SHP77 treated with DMSO at 0.1 percent for 48 hours (cell line): ENCODE measurements at places on chromosomes 2 and 18.

GRCh38 chr2:21866316-21866715, 742.5 kb downstream of the TDRD15 start:
- DNase-seq = no peak

GRCh38 chr18:31268985-31269406, 49.0 kb upstream of the DSG1 start:
- no peak for DNase-seq

- no peak for DNase-seq
Measured at GRCh38 chr2:177714704-177715103, 322.1 kb downstream of the AGPS start.

- DNase-seq = peak; percentile 39
Measured at GRCh38 chr18:58321986-58322385, 278.0 kb downstream of the NEDD4L start.

- DNase-seq = no peak
Measured at GRCh38 chr2:66507673-66508201, 72.8 kb downstream of the MEIS1 start.

DNA sequence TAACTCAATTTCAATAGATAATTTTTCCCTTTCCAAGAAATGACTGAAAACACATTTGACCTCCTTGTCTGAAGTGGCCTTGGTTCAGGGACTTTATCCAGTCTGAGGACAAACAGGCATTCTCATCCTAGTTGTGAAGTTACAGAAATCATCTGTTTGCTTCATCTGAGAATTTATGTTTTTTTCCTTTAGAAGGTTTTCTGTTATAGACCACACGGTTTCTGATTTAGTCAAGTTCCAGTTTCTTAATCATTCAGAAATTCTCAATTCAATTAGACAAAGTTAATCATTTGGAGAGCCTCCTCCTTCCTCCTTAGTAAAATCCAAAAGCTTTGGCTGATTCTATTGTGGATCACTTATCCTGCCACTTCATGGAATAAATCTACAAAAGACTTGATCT, 60.9 kb downstream of the ICOS start:
- DNase-seq = no peak

DNA sequence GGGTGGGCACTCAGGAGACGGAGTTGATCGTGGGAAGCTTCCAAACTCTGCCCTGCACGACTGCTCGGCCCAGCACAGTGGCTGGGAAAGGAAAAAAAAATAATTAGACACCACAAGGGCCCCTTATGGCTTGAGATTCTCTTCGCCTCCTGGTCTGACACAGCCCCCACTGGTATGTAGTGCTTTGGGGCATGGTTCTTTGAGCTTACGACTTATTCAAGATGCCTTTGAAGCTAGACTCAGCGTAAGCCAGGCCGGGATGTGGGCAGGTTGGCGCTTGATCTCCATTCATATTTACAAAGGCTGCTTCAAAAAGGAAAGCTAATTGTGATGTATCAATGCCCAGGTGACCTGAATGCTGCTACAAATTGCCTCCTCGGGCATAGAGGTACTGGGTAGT, 50.5 kb downstream of the CXCR4 start:
- no peak for DNase-seq

DNA sequence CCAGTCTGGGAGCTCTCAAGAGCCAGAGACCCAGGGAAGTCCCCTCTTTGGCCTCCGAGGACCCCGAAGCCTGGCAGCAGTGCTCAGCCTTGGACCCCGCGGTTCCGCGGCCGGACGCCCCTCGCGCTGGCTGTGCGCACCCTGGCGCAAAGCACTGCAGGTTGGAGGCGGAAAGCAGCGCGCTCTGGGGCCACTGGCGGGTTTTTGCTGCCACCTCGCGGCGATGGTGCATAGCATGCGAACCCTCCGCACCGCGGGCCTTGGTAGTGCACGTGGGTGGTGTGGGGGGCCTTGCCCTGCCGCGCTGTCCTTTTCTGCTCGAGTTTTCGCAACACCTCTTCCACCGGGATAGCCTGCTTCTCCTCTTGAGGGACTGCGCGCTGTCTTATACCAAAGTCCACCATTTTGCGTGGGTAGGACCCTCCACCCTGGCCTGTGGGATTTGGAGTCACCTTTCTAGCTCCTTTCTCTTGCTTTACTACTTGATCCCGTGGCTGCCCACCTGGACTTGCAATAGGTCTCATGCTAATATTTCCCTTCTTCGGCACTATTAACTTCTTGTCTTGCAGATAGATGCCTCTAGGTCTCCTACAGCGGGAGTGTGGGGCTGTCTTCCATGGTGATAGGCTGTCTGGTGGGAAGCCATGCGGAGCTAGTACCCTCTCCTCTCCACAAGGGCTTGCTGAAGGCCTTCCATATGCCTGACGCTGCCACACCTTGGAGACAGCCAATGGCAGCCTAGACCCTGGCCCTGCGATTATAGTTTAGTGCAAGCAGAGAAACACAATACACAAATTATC, 14.3 kb downstream of the SIX3 start:
- peak; percentile 49 for DNase-seq

DNA sequence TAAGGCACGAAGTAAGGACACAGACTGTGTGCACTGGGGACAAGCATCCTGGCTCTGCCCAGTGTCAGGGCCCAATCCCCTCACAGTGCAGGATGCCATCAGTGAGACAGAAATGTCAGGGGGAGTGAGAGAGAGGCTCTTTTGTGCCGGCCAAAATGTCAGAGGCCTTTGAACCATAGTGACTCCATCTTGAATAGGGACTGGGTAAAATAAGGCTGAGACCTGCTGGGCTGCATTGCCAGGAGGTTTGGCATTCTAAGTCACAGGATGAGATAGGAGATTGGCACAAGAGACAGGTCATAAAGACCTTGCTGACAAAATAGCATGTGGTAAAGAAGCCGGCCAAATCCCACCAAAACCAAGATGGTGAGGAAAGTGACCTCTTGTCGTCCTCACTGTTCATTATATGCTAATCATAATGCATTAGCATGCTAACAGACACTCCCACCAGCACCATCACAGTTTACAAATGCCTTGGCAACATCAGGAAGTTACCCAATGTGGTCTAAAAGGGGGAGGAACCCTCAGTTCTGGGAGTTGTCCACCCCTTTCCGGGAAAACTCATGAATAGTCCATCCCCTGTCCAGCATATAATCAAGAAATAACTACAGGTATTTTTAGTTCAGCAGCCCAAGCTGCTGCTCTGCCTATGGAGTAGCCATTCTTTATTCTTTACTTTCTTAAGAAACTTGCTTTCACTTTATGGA, 337.4 kb downstream of the LPIN1 start:
- no peak for DNase-seq

DNA sequence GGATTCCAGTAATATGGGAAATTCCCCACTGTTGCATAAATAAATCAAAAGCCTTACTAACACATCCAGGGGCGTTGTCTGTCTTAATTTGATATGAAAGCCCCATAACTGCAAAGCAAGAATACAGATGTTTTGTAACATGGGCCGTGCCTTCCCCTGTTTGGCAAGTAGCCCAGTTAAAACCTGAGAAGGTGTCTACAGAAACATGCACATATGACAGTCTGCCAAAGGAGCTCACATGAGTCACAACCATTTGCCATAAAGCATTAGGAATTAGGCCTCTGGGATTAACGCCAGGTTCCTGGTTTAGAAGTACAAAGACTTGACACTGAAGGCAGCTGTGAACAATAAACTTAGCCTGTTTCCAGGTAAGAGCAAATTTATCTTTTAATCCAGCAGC, 43.1 kb upstream of the LONRF2 start:
- DNase-seq = peak; percentile 4

GRCh38 chr2:20818820-20819219, 4.1 kb downstream of the LDAH start:
- DNase-seq = no peak

DNA sequence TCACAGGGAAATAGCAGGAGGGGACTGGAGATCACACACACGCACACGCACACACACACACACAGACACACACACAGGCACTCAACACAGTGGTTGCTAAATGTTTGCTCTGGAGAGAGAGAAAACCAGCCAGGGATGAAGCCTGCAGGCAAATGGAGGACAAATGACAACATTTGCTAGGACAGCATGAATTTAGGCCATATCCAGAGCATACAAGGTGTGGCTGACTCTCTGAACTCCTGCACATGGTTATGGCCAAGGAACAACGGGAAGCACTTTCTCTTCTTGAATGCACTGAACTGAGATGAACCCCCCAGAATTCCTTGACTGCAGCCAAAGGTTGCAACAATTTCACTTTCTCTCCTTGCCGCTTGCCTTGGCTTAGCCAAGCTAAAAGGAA, 230.0 kb upstream of the RASGRP3 start:
- no peak for DNase-seq

DNA sequence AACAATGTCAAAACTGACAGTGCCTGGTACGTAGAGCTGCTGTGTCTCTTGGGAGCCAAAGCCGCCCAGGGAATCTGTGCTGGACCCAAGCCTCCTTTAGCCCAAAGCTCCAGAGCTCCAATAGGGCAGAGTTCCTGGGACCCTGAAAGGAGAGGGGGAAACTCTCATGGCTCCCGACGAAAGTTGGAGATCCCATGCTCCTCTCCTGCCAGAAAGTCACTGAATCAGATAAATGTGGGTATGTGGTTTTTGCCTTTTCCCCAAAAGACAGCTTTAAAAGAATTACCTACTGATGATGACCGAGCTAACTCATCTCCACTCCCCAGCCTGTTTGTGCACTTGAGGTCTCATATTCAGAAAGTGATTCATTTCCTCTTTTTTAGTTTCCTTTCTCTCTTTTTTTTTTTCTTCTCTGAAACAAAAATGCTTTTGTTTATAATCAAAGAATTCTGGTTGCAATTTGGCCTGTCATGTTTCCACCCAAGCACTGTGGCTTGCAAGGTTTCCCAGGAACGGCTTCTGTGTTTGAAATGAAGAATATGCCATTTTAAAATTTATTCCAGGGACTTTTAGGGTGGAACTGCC, 14.1 kb upstream of the PMAIP1 start:
- DNase-seq = no peak

GRCh38 chr2:28045676-28046351, 155.3 kb downstream of the BABAM2 start:
- no peak for DNase-seq

DNA sequence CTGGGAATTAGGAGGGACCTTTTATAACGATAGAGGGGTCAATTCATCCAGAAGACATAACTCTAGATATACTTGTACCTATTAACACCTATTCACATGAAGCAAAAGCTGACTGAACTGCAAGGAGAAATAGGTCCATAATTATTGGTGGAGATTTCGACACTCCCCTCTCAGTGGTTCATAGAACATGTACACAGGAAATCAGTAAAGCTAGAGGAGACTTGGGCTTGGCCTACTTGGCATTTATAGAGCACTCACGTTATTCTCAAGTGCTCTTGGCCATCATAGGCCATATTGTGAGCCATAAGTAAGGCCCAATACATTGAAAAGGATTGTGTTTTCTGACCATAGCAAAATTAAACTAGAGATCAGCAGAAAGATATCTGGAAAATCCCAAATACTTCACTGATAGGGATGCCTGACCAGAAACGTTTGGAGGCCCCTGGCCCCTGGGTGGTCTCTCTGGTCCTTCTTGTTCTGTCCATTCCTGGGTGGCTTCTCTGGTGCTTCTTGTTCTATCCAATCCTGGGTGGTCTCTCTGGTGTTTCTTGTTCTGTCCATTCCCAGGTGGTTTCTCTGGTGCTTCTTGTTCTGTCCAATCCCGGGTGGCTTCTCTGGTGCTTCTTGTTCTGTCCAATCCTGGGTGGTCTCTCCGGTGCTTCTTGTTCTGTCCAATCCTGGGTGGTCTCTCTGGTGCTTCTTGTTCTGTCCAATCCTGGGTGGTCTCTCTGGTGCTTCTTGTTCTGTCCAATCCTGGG, 49.0 kb downstream of the SNED1 start:
- DNase-seq = no peak

- DNase-seq = no peak
Measured at GRCh38 chr18:3791238-3791637, 341.3 kb downstream of the TGIF1 start.

- peak; percentile 1 for DNase-seq
Measured at GRCh38 chr18:25164848-25165811, 186.8 kb downstream of the ZNF521 start.

DNA sequence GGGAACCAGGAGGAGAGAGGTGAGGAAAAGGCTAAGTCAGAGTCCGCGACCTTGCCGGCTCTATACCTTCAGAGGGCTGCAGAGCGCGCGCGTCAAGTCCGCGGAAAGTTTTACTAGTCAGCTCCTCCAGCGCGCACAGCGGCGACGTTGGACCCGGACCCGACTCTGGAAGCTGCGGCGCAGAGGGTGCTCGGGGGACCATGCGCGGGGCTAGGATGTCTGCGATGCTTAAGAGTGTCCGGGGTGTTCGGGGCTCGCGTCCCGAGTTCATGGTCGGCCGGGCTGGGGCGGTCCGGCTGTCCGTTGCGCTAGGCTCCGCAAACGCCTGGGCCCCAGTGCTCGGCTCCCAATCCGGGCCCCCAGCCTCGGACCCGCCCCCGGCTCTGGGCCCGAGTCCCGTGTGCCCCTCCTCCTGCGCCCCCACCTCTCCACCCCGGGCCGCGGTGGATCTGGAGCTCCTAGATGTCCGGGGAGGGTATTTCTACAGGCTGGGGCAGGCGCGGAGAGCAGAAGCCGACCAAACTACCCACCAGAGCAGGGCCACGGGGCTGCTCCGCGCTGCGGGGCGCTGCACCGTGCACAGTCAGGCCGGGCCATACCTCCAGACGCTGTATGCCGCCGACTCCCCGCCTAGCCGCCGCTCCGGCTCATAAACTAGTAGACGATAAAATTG, at the start of gene LBX2:
TSS of gene LBX2 (minus strand) at position 337 of the 673 bp plus-strand sequence. CDS start at position 271, 66 bp downstream.
- no peak for DNase-seq

DNA sequence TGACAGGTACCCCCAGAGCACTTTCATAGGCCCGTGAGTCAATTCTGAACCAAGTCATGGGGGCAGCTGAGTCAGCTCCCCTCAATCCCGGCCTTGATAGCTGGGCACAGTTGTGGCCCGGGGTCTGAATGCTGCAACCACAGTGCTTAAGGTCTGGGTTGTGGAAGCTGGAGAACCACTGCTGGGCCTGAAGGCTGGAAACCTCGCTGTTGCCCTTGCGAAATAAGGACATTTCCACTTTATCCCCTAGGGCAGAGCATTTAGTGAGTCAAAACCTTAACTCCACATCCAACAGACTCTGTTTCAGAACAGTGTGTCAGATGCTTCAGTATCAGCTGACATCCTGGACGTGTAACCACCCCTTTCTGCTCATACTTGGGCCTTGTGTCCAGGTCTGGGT, 58.6 kb downstream of the SP110 start:
- DNase-seq = no peak

DNA sequence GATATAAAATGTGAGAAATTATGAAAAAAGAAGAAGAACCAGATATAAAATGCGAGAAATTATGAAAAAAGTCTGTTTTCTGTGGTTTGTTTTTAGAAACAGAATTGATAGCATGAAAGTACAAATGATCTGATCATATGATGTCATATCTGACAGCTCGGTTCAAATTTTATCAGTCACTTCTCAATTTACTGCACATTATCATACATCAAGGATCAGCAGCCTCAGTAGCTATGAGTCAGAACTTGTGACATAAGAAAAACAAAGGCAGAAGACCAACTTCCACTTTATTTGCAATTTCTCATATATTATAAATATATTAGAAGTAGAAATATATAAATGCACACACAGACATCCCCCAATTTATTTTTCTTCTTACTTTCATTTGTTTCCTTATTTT, 634.0 kb downstream of the LRP1B start:
- DNase-seq = no peak
